Naive thymus-derived CD4-positive, alpha-beta T cell (primary cell): ENCODE measurements at places on chromosomes 7 and 10.

GRCh38 chr7:80646083-80646865 is 7.8 kb downstream of the CD36 start:
- no peaks in the 10 kb centered on the region for H3K27me3 ChIP-seq
- no peak overlapping the region for H3K4me3 ChIP-seq

GRCh38 chr10:43854007-43854406 is 205.3 kb upstream of the ZNF32 start:
- no peaks in the 10 kb centered on the region for H3K36me3 ChIP-seq
- no peak overlapping the region for H3K27ac ChIP-seq
- no peak for DNase-seq
- no peaks in the 10 kb centered on the region for H3K27me3 ChIP-seq

GRCh38 chr7:12386313-12386740 is 17.3 kb downstream of the VWDE start:
- DNase-seq, result no peak
- H3K27ac ChIP-seq, result no peak overlapping the region
- H3K4me1 ChIP-seq, result no peaks in the 10 kb centered on the region
- H3K27me3 ChIP-seq, result no peaks in the 10 kb centered on the region
- H3K4me3 ChIP-seq, result no peak overlapping the region

DNA sequence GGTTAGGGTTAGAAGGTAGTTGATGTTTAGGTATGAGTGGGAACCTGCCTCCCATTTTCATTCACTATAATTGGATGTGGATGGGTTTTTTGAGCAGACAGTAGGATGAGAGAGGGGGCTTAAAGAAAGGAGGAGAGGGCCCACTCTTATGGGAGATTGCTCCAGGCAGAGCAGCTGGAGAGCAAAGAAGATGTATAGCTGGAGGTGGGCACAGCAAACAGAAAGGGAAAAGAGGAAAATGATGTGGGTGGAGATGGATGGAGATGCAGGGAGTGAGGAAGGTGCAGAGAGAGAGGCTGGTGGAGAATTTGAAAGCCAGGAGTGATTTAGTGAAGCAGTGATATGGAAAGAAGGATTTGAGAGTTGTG is 29.9 kb downstream of the LSMEM1 start:
- no peaks in the 10 kb centered on the region for H3K4me1 ChIP-seq
- no peak for DNase-seq

GRCh38 chr7:103989785-103990767 is 618 bp upstream of the RELN start:
- H3K27me3 ChIP-seq, result peaks cover 2% of the 10 kb centered on the region
- no peak overlapping the region for H3K27ac ChIP-seq
- no peaks in the 10 kb centered on the region for H3K36me3 ChIP-seq
- no peak overlapping the region for H3K4me3 ChIP-seq
- no peaks in the 10 kb centered on the region for H3K4me1 ChIP-seq
- DNase-seq, result no peak

GRCh38 chr7:112782498-112782897 is 7.7 kb downstream of the TMEM168 start:
- H3K27ac ChIP-seq, result no peak overlapping the region
- DNase-seq, result no peak
- no peaks in the 10 kb centered on the region for H3K4me1 ChIP-seq
- peaks cover 15% of the 10 kb centered on the region for H3K36me3 ChIP-seq
- no peak overlapping the region for H3K4me3 ChIP-seq
